ENCODE measurements at places on chromosomes 13 and 19.
A peak's percentile ranks its signal among the peaks of the same experiment; 100 is the strongest.

GRCh38 chr19:28494461-28494860, 718.5 kb downstream of the UQCRFS1 start:
- no peak for DNase-seq

DNA sequence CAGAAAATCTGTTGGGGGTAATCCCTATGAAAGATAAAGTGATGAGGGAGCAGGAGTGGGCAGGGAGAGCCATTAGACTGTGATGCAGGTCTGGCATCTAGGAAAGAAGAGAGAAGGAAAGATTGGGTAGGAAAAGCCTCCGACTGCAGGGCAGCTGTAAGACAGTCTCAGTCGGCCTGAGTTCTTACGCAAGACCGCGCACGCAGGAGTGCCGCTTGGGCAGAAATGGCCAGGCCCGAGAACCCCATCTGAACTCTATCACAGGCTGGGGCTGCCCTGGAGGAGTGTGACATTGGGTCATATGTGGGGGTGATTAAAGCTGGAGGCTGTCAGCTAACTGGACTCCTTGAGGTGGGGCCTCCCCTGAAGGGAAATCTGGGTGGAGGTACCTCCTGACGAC, 13.9 kb upstream of the FBXL3 start:
- no peak for DNase-seq

DNA sequence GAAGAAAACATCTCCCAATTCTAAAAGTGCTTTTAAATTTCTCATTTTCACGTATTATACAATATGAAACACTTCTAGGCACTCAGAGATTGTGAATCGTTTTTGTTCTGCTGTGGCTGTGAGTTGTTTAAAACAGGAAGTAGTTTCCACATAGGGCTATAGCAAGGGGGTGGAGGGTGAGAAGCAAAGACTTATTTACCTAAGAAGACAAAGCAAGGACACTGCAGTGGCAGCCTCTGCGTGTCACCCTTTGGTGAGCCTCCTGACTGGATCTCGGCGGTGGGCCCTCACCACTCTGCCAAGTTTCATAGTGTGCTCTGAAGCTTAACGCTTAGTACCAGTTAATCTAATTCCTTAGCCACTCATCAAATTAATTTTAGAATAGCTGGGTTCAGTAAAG, 56.8 kb downstream of the TNFSF13B start:
- DNase-seq: no peak

- DNase-seq: peak; percentile 87
These were observed 2.2 kb upstream of the GSK3A start for GRCh38 chr19:42244347-42245220.

GRCh38 chr13:100146534-100146933, 57.6 kb downstream of the PCCA start:
- no peak for DNase-seq

GRCh38 chr19:55018216-55018615, 19.8 kb downstream of the GP6 start:
- DNase-seq: no peak

GRCh38 chr13:113086031-113086750, 19.4 kb upstream of the F7 start:
- DNase-seq: no peak

GRCh38 chr13:72163678-72164077, 296.7 kb upstream of the DACH1 start:
- no peak for DNase-seq

DNA sequence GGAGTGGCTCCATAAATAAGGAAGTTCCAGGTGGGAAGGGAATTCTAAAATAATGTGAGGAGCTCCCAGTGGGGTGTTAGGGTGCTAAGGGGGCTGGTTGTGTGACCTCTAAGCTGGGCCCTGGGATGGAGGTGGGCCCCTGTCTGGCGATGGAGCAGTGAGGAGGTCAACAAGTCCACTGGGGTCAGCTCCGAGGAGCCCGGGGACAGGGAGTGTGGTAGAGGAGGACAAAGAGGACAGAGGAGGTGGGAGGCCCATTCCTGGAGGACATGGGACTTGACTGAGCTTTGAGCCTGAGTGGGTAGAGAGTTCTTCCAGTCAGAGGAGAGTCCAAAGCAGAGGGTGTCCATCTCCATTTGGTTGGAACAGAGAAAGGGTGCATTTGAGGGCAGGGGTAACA, 390.2 kb downstream of the TSHZ3 start:
- no peak for DNase-seq

DNA sequence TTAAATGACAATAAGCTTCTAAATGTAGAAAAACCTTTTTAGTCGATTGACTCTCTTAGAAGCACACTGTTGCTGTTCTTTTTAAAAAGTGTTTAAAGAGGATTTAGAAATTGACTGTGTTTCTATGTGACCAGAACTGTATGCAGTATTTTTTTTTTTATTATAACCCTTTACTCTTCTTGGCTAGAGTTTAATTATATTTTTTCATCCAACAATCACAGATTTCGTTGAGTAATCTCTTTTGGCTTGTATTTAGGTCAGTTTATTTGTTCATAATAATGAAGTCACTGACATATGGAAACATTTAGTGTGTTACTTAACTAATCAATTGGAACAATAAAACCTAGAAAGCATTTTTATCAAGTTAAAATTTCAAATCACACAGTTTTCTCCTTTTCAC, 19.9 kb downstream of the CSNK1A1L start:
- no peak for DNase-seq

GRCh38 chr19:41898235-41898634, 15.3 kb downstream of the ARHGEF1 start:
- DNase-seq: no peak

DNA sequence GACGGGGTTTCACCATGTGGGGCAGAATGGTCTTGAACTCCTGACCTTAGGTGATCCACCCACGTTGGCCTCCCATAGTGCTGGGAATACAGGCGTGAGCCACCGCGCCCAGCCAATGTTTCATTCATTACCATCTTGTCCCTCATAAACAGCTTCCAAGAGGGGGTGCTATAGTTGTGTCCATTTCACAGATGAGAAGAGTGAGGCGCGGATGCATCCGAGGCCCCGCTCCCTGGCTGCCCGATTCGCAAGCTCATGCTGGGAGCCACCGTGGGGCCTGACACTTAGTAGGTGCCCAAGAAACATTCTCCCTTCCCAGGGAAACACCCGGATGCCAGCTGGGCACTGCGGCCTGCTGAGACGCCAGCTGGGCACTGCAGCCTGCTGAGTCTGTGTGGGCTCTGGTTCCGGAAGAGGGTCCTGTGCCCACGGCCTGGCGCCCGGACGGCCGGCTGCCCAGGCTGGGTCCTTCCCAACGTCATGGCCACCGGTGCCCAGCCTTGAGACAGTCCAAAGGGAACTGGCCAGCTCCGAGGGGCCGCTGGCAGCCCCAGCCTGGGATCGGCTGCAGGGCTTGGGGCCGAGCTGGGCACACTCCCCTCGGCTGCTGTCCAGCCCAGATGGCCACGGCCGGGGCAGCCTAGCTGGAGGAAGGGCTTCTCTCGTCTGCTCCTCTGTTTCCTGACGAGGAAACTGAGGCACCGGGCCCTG, 54.7 kb downstream of the NFIC start:
- no peak for DNase-seq

- DNase-seq: no peak
These were observed 8.8 kb downstream of the SPPL2B start for GRCh38 chr19:2337329-2337707.

GRCh38 chr19:32067685-32068084, 277.7 kb upstream of the ZNF507 start:
- DNase-seq: no peak

DNA sequence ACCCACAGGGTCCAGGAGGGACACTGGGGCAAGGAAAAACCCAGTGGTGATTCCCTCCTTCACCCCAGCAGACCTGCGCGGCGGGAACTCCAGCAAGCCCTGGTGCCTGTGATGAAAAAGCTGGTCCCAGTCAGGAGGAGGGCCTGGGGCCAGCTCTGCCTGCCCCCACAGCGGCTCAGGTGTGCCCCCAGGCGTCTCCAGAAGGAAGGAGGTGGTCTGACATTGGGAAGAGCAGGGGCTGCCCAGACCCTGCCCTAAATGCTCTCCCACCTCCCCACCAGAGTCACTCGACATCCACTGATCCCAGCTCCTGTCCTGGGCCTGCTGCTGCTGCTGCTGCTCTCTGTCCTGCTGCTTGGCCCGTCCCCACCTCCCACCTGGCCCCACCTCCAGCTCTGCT, 6.2 kb downstream of the PTH2 start:
- DNase-seq: no peak

DNA sequence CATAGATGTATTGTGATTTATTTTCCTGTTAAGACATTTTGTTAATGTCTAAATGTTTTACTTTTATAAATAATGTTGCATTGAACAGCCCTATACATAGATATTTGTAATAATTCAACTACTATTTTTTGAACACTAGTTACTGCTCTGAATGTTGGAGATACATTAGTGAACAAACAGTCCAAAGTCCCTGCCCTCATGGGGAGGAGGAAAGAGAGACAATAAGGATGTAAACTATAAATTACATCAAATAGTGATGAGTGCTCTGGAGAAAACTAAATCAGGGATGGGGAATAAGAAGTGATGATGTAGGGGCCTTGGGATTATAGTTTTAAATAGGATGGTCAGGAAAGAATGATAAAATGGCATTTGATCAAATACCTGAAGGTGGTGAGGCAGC, 12.3 kb upstream of the INTS6 start:
- no peak for DNase-seq

- DNase-seq: no peak
These were observed 24.3 kb downstream of the TMTC4 start for GRCh38 chr13:100650326-100650725.

GRCh38 chr13:80475718-80476117, 134.8 kb upstream of the SPRY2 start:
- DNase-seq: no peak

GRCh38 chr19:38425810-38426466, at the start of gene RASGRP4:
Gene RASGRP4 (minus strand): TSS chr19:38426219. CDS start chr19:38426091, 128 bp downstream.
- peak; percentile 93 for DNase-seq

GRCh38 chr19:5262721-5263120, 77.9 kb downstream of the PTPRS start:
- DNase-seq: no peak

GRCh38 chr19:16571283-16571682, 932 bp downstream of the SLC35E1 start:
- DNase-seq: no peak

GRCh38 chr19:2534423-2535013, 58.6 kb downstream of the GADD45B start:
- DNase-seq: no peak

DNA sequence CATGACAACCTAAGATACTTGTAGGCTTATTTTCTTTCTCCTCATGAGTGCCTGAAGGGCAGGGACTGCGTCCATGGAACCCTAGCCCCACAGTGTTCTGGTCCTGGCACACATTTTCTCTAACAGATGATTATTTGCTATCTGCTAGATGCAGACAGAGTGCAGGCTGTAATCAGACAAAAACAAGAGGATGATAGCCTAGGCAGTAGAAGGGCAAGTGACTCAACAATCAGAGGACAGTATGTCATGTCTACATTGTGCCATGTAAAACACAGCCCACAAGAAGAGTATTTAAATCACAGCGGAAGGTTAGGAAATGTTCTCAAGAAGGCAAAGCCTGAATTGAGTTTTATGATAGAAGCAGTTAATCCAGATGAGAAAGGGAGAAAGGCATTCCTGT, 29.3 kb downstream of the MIPEP start:
- no peak for DNase-seq

GRCh38 chr13:51019026-51019425, 92.0 kb downstream of the C13orf42 start:
- DNase-seq: no peak

DNA sequence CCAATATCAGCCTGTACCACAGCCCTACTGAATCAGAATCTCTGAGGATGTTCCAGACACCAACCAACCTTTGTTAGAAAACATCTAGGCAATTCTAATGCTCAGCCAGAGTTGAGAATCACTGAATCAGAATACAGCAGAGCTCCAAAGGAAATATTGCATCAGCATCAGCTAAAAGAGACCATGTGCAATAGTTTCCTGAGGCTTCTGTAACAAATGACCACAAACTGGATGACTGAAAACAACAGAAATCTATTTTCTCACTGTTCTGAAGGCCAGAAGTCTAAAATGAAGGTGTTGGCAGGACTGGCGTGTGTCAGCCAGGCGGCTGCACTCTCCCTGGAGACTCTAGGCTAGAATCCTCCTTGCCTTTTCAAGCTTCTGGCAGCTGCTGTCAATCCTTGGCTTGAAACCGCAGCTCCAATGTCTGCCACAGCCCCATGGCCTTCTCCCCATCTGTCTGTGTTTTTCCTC, 1.2 kb upstream of the DCT start:
- DNase-seq: no peak

DNA sequence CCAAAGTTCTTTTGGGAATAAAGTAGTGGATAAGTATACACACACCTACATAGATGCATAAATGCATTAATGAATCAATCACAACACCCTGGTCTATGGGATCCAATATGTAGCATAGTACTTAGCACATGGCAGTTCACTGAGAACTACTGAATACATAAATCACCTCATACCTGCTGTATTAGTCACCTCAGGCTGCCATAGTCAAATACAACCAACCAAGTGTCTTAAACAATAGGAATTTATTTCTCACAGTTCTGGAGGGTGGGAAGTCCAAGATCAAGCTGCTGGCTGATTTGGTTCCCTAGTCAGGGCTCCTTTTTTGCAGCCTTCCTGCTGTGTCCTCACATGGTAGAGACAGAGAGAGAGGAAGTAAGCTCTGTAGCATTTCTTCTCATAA, 228.2 kb downstream of the NHLRC3 start:
- no peak for DNase-seq

GRCh38 chr19:45058622-45059159, 17.6 kb downstream of the ZNF296 start:
- DNase-seq: no peak

- no peak for DNase-seq
These were observed 47.4 kb downstream of the MTUS2 start for GRCh38 chr13:28867564-28867963.

DNA sequence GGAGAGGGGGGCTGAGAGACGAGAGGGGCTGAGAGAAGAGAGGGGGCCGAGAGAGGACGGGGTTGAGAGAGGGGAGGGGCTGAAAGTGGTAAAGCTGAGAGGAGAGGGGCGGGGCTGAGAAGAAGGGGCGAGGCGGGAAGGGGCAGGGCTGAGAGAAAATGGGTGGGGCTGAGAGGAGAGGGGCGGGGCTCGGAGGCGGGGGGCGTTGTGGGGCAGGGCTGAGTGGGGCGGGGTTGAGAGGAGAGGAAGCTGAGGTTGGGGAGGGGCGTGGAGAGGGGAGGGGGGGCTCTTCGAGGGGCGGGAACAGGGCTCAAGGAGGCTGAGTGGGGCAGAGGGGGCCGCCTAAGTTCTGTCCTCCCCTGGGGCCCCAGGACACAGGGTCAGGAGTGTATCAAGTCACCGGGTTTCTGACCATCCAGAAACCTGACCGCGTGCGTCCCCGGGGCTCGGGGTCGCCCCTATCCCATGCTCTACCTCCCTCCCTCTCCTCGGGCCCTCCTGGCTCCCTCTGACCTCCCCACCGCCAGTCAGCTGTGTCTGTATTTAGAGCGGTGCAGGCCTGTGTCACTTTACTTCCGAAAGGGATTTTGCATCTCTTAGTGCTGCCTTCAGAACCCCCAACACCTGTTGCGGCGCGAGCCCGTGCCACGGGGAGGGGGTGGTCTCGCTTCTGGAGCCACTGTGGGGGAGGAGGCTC, 38.6 kb upstream of the SEMA6B start:
- DNase-seq: peak; percentile 47

DNA sequence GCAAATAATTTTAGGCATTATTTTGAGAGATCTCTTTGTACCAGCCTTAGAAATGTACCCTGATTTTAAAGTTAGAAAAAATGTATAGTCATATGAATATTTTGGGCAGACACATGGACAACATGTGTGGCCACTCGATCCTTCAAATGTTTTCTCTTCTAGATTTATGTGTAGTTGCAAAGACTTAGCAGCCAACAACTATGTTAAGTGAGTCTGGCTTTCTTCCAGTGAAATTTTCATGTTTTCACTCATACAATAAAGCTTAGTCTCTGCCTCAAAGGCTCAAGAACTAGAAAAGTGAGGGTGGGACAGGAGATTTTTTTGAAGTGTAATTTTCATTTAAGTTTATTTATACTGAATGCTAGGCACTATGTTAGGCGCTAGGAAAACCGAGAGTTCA, 207.7 kb upstream of the DACH1 start:
- DNase-seq: no peak

Data from CMK (cell line).